ENCODE measurements at places on chromosomes 3 and 15. TPM values are rescaled to one million over a fixed set of nuclear protein-coding genes. Genes with fewer than 3 reads are reported as not detected.

The FSTL1 gene
- total RNA-seq = 304 TPM

The CFAP20DC gene
- 5.4 TPM for total RNA-seq

The AGBL1 gene
- 8.7 TPM for total RNA-seq

The KCNMB3 gene
- total RNA-seq = 2.8 TPM

The SLC6A1 gene
- 1.5 TPM for total RNA-seq

The CP gene
- 89.8 TPM for total RNA-seq

The ANKRD34C gene
- total RNA-seq = 0.03 TPM

The ZNF35 gene
- total RNA-seq = 10.2 TPM

The FEZF2 gene
- not detected for total RNA-seq

- peaks cover 35% of the 10 kb centered on the region for H3K36me3 ChIP-seq
- DNase-seq = no peak
- no peaks in the 10 kb centered on the region for H3K4me1 ChIP-seq
- H3K4me3 ChIP-seq = no peak overlapping the region
- no peaks in the 10 kb centered on the region for H3K27me3 ChIP-seq
Observed at GRCh38 chr15:50576166-50576565, 29.7 kb upstream of the USP50 start.

DNA sequence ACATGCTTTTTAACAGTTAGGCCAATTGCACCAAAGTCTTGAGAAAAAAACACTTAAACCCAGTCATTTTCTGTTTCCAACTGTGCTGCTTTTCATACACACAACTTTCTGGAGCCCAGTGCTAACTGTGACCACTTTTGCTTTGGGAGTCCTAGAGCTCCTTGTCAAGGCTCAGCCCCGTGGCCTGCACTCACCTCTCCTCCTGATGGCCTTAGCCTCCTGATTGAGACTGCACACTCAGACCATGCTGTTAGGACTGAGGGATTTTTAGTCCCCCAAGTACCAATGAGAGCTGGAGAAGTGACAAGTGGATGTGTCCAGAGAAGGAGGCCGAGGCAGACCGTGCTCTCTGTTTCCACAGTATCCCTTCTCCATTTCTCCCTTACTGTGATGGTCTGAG is 15.2 kb upstream of the RARRES1 start:
- H3K36me3 ChIP-seq = no peaks in the 10 kb centered on the region
- H3K27me3 ChIP-seq = no peaks in the 10 kb centered on the region
- no peak overlapping the region for H3K4me3 ChIP-seq
- peaks cover 7% of the 10 kb centered on the region for H3K4me1 ChIP-seq
- DNase-seq = no peak

DNA sequence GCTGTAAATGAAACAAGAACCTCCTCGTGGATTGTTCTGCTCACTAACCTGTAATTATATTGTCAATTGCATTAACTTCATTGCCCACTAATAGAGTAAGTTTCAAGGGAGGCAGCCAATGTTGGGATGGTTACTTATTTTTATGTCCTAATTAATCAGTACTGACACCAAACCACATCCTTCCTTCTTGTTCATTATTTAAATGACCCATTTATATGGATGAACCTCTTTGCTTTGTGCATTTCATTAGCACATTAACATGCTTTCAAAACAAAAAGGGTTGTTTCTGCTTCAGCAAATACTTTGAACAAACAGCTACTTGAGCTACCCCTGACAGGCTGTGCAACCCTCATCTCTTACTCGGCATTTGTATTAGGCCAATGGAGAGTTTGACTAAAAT is 374.2 kb downstream of the MECOM start:
- H3K27me3 ChIP-seq = no peaks in the 10 kb centered on the region
- no peak overlapping the region for H3K27ac ChIP-seq
- no peaks in the 10 kb centered on the region for H3K36me3 ChIP-seq
- no peak overlapping the region for H3K4me3 ChIP-seq
- peaks cover 19% of the 10 kb centered on the region for H3K4me1 ChIP-seq
- no peak for DNase-seq

GRCh38 chr3:38834110-38834509 is 18.1 kb upstream of the SCN10A start:
- no peaks in the 10 kb centered on the region for H3K4me1 ChIP-seq
- no peaks in the 10 kb centered on the region for H3K27me3 ChIP-seq
- no peak overlapping the region for H3K27ac ChIP-seq
- DNase-seq = peak; percentile 64
- H3K4me3 ChIP-seq = no peak overlapping the region

DNA sequence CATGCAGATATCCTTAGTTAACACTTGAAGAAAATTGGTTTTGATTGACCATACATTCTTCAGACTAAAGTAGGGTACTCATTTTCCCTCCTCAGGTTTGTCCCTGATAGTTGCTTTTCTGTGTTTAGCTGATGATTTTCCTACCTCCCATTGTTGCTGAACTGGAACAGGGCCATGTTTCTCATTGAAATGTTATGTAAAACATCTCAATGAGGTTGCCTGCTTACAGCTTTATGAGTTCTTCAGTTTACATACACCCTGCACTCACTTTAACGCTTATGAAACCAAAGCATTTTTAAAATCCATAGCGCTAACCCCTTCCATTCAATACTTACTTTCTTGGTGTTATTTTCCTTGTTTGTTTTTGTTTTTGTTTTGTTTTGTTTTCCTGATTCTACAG is 61.9 kb downstream of the HMG20A start:
- H3K36me3 ChIP-seq = peaks cover 50% of the 10 kb centered on the region
- H3K4me3 ChIP-seq = no peak overlapping the region
- DNase-seq = no peak
- no peaks in the 10 kb centered on the region for H3K27me3 ChIP-seq

DNA sequence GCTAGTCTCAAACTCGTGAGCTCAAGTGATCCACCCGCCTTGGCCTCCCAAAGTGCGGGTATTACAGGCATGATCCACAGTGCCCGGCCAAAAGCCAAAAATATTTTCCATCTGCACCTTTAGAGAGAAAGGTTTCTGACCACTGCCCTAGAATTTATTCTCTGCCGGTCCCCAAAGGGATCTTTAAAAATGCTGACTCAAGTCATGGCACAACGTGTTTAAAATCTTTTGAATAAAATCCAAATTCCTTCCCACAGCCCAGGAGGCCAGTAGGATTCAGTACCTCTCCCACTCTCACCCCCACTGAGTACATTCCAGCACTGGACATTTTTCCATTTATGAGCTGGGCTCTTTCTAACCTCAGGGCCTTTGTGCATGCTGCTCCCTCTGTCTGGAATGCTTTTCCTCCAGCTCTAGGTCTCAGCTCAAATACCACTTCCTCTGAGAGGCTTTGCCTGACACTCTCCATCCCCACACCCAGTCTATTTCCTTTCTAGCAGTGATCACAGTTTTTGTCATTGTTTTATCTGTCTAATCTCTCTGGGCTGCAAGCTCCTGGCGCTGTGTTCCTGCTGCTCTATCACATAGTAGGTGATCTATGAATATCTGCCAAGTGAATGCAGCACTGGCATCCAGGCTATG is 502.9 kb downstream of the SHQ1 start:
- no peaks in the 10 kb centered on the region for H3K27me3 ChIP-seq
- no peak for DNase-seq
- no peaks in the 10 kb centered on the region for H3K4me1 ChIP-seq
- H3K36me3 ChIP-seq = no peaks in the 10 kb centered on the region

DNA sequence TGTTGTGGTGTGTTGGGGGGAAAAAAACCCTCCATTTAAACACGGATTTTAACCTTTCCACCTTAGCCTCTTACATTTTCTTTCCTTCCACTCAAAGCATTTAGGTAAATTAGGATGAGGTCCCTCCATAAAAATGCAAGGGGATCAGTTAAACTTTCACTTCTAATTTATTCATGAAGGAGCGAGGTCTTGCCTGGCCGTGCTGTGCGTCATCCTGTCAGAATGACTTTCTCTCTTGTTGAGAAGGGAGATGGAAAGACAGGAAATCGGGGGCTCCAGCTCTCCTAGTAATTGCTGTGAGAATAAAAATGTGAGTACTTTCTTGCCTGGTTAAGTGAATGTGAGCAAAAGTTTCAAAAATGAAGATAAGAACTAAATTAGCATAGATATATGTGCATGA is 962.3 kb upstream of the NR2F2 start:
- no peaks in the 10 kb centered on the region for H3K36me3 ChIP-seq
- peaks cover 23% of the 10 kb centered on the region for H3K4me1 ChIP-seq
- no peak for DNase-seq
- no peaks in the 10 kb centered on the region for H3K27me3 ChIP-seq
- no peak overlapping the region for H3K27ac ChIP-seq

DNA sequence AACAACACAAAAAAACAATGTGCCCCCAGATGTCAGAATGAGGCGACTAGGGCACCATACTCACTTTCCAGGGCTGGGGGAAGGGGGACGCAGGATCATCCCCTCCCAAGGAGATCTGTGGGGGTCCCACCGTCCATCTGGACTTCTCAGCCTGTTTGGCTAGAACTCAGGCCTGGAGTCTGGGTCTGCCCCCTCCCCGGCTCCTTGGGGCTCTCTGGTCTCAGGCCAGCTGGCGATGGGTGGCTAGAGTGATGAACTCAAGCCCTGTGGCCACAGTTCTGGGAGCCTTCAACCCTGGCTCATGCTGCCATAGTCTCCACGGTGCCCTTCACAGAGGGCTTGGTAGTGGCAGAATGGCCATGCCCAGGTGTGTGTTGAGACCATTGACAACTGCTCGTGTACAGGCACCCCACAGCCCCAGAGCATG is 13.6 kb downstream of the ZBTB47 start:
- H3K36me3 ChIP-seq = no peaks in the 10 kb centered on the region
- H3K27me3 ChIP-seq = no peaks in the 10 kb centered on the region
- no peak overlapping the region for H3K4me3 ChIP-seq
- no peak for DNase-seq

DNA sequence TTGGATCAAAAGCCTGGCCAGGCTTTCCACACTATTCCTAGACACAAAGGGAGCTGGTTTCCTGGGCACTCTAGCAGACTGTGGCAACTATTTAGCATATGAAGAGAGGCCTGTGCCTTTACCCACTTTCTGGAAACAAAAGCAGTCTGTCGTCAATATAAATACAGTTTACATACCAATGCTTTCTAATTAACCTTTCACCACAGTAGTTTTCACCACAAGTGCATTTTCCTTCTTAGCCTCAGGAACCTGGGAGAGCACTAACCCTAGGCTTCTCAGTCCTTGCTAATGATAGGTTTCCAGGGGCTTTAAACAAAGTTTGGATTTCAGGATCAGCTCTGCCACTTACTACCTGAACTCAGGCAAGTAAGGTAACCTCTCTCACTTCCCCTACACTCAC is 499.1 kb downstream of the MAGI1 start:
- no peaks in the 10 kb centered on the region for H3K27me3 ChIP-seq
- no peak overlapping the region for H3K4me3 ChIP-seq
- H3K27ac ChIP-seq = no peak overlapping the region
- DNase-seq = no peak
- peaks cover 2% of the 10 kb centered on the region for H3K4me1 ChIP-seq
